Fibroblast of pulmonary artery (primary cell): ENCODE measurements at places on chromosomes 5 and 9.
A peak's percentile ranks its signal among the peaks of the same experiment; 100 is the strongest.

DNA sequence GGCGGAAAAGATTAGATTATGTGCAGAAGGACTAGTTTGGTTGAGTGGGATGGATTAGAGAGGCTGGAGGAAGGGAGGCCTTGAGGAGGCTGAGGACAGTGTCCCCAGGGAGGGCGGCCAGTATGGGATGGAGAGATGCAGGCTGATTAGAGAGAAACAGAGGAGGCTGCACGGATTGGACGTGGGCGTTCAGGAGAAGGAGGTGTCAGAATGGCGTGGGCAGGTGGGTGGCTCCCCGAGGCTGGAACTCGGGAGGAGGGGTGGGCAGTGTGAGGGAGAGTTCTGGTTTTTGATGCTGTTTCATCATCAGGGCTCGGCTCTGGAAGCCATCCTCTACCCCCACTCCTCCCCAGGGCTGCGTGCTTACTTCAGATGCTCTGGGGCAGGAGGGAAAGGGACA is 13.0 kb downstream of the CDHR2 start:
- DNase-seq = no peak

DNA sequence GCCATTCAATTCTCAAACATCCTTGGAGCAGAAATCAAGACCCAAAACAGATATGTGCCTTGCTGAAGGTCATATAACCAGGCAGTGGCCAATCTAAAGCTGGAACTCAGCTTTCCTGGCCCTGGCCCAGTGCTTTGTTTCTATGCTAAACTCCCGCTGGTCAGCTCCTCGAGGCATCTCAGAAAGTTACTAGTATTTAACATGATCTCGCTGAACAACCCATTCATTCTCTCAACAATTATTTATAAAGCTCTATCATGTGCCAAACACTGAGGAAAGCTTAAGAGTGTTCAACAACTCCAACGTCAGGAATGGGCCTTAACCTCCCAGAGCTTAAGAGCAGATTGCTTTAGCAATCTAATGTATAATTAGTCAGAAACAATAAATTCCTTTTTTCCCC is 54.0 kb downstream of the FOXD1 start:
- no peak for DNase-seq

DNA sequence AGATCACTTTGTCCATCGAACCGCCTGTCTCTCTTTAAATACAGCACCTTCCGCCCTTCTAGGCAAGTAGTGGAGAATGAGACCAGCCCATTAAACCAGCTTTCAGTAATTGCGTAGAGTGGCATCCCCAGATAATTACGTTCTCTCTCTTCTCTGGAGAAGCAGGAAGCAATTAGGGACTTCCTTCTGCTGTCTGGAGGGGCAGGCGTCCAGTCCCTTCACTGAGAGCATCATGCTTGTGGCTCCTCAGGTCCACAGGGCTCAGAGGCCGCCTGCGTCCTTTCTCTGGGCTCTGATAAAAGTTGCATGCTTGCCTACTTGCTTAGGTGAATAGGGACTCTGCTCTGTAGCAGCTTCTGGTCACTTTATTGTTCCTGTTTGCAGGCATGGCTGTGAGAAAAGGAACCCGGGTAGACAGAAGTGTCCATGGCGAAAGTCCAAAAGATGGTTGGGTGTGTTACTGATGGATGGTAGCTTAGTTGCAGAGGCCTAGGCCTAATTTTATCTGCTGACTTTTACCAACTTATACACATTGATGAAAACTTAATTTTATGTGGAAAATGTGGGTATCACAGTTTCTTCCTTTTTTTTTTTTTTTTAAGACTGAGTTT is 299.1 kb upstream of the PANK3 start:
- no peak for DNase-seq

GRCh38 chr9:108691614-108692013 is 164.2 kb downstream of the ACTL7B start:
- no peak for DNase-seq

DNA sequence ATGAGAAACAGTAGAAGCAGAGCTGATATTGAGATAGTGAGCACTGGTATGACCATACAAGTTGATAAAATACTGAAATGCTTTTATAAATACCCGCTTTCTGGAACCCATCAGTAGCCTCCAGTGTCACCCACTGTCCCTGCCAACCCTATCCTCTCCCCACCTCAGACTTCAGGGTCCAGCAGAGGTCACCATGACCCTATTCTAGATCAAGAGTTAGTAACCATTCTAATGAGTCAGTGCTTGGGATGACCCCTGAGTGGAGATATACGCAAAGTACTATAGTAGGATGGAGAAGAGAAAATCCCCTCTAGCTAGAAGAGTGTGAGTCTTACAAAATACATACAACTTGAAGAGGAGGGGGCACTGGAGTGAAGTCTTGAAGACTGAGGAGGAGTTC is 297.9 kb upstream of the BRINP1 start:
- no peak for DNase-seq

GRCh38 chr5:125835293-125836172 is 587.7 kb upstream of the GRAMD2B start:
- DNase-seq = peak; percentile 70

GRCh38 chr5:62783374-62784057 is 204.9 kb downstream of the LRRC70 start:
- DNase-seq = no peak
